Uterus (tissue), 4 donors: ENCODE measurements at places on chromosomes 11 and 22.

DNA sequence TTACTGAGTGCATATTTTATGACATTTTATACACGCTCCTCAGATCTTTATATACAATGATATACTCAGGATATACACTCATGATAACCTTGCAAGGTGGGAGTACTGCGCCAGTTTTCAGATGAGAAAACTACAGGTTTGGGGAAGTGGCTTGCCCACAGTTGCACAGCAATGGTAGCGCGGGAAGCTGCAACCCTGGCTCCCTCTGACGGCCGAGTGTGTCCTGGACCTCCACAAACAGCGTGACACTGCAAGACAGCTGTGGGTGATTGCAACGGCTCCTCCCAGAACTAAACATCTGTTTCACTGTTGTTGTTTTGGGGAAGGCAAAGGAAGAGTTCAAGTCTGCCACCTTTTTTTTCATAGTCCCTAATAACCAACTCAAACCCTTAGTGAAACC, 47.0 kb downstream of the PACSIN2 start:
- peak; percentile 52 for DNase-seq

DNA sequence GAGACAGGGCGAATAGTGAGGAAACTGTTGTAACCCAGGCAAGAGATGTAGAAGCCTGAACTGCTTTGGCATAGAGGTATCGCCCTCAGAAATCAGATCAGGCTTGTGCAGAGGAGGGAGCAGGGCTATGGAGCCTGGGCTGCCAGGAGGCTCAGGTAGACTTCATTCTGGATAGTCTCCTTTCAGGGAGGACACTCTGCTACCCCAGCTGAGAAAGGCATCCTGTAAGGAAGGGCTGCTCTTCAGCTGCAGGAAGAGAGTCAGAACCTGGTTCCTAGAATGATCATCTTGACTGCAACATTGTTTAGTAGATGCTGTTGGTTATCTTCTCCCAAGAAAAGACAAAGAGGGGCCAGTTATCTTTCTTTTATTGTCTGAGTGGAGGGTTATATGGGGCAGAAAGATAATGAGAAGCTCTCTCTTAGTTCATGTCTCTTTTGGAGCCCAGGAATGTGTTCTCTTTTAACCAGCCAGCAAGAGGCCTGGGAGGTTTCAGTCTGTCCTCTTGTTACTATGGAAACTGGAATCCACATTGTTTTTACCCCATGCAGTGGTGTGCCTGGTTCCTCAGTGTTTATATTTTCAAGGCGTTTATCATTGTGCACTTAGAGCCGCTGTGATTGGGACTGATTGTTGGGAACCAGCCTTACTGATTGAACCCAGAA, 95.7 kb downstream of the STIM1 start:
- no peak for DNase-seq

DNA sequence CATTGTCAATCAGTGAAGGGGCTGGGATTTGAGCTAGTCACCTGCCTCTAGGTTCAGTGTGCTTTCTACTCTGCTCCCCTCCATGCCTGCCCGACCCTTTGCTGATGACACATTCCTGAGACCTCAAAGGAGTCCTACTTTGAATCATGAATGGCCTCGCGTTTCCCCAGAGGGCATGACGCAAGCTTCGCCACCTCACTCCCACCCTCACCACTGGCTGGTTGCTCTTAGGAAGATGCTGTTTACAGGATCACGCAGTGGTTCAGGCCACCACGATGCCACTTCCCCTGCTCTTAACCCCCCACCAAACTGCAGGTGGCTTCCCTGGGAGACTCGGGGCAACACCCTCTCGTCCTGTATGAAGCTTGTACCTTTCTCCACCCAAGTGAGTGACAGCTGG, 62.9 kb upstream of the B3GAT1 start:
- no peak for DNase-seq

DNA sequence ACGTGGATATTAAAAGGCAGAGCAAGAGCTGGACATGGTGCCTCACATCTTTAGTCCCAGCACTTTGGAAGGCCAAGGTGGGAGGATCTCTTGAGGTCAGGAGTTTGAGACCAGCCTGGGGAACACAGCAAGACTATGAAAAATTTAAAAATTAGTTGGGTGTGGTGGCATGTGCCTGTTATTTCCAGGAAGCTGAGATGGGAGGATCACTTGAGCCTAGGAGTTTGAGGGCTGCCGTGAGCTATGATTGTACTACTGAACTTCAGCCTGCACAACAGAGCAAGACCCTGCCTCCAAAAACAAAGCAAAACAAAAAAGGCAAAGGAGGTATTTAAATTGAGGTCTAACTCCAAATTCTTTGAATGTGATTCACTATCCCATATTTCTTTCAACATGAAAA, 23.5 kb downstream of the RDX start:
- DNase-seq = no peak

DNA sequence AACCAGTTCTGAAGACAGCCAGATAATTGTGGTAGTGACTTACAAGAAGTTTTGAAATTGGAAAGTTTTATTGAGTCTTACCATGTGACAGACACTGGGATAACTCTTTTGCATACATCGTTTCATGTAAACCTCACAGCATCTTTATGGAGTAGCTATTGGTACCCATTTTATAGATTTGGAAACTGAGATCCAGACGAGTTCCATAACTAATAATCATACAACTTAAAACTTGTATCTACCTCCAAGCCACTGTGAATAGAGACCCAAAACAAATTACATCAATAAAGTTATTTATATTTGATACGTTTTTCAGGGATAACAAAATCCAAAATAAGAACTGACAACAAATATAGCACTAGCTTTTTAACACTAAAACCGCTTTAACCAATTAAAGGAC, 35.7 kb upstream of the LDHA start:
- DNase-seq = no peak

DNA sequence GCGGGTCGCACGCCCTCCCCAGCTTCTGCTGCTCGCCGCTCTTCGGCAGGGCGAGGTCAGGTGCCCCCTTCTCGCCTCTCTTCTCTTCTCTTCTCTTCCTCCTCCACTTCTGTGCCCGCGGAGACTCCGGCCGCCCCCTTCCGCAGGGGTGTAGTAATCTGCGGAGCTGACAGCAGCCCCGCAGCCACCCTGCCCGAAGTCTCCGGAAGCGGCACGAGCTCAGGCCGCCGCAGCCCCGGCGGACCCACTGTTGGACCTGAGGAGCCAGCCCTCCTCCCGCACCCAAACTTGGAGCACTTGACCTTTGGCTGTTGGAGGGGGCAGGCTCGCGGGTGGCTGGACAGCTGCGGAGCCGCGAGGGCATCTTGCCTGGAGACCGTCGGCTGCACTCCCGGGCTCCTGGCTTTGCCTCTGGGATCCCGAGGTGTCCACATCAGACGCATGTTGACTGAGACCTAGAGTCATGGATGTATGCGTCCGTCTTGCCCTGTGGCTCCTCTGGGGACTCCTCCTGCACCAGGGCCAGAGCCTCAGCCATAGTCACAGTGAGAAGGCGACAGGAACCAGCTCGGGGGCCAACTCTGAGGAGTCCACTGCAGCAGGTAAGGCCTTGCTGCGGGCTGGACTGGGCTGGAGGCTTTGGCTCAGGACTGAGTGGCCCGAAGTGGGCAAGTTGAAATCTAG, 486 bp downstream of the STIM1 start:
- peak; percentile 39 for DNase-seq

DNA sequence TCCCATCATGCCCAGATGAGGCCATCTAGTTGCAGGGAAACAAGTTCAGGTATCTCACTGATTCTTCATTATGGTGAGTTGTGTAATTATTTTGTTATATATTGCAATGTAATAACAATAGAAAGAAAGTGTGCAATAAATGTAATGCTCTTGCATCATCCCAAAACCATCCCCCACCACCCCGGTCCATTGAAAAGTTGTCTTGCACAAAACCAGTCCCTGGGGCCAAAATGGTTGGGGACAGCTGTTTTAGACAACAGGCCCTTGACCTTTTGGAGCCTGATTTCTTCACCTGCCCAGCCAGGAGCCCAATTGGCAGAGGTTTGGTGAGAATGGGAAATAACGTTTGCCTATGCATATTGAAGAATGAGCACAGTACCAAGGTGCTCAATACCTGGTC, 15.9 kb downstream of the MPEG1 start:
- DNase-seq = no peak

GRCh38 chr22:49999063-49999945, 13.3 kb downstream of the IL17REL start:
- no peak for DNase-seq
